Right ventricle myocardium superior (tissue), 1 donor: ENCODE measurements at places on chromosomes 3 and 15.

DNA sequence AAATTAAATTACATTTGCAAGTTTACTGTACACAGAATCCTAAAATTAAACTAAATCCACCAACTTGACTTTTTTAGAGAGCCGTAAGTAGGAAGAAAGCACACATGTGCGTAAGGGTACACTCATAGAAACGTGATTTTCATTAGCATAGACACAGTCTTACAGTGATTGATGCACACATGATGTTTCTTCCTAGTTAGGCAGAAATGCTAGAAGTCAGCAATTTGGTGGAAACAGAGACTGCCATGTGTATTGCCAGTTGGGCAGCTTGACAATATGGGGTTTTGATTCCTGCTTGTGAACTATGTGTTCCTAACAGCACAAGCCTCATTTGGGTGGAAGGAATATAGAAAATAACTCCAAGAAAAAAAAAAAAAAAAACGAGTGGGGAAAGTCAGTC lies 878.5 kb downstream of the ROBO1 start:
- no peak for DNase-seq

DNA sequence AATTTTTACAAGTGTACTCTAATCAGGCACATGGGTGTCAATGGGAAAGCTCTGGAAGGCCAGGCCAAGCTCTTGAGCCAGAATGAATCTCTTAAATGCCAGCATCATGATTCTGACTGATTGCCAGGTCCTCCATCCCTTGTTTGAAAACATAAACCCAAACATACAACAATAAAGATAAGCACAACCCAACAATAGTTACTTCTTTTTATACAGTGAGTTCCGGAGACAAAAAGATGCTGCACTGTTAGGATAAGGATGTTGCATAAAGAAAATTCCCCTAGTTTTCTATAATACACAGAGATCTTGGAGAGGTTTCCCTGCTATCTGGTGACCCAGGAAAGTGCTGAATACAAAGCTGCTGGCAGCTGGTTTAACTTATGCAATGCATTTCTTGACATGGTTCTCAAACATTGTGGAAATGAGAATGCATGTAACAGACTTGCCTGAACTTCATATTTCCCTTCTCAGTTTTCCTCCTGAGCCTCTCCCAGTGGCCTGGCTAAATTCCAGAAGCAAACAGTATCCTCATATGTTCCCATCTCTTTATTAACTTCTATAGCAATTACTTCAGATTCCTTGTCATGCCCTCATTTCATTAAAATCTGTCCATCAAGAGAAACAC lies 180.1 kb upstream of the PRICKLE2 start:
- no peak for DNase-seq

DNA sequence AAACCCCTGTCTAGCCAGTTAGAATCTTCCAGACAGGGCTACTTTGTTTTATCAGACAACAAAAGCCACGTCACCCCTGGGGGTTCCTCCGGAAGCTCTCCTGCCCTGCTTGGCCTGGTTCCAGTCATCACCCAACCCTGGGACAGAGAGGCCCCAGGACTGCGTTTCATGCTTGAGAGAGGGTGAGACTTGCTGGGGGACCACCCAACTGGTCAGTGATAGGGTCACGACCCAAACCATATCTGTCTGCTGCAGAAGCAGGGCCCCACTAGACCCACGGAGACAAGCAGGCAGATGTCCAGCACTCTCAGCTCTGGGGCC lies 1.2 kb downstream of the NT5DC2 start:
- DNase-seq, result no peak

DNA sequence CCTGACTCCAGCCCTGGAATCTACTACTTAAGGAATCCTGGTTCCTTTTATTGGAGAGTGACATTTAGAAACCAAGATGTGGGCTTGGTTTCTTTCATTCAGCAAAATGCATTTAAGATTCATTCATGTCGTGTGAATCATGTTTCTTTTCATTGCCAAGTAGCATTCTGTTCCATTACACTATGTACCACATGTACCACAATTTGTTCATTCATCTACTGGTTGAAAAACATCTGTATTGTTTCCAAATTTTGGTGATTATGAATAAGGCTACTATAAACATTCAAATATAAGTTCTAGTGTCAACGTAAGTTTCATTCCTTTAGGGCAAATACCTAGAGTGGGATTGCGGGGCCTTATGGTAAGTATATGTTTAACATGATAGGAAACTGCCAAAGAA lies 264.2 kb downstream of the VPS13C start:
- no peak for DNase-seq

GRCh38 chr3:128066114-128066513 lies 13.9 kb downstream of the SEC61A1 start:
- no peak for DNase-seq

DNA sequence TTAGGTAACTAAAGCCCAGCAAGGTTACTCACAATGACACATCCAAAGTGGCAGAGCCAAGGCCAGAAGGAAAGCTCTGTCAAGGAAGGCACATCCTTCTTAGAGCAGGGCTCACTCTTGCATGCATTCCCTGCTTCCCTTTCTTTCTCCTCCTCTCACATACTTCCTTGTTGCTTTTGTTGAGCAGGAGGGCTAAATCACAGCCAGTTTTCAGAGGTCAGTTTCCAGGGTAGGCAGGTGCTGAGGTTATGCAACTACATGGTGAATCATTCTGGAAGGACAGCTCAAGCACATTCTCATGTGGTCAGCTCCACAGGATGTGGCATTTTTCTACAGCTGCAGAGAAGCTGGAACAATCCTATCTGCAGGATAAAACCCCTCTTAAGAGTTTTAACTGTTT lies 275.6 kb downstream of the ZNF621 start:
- DNase-seq, result no peak

DNA sequence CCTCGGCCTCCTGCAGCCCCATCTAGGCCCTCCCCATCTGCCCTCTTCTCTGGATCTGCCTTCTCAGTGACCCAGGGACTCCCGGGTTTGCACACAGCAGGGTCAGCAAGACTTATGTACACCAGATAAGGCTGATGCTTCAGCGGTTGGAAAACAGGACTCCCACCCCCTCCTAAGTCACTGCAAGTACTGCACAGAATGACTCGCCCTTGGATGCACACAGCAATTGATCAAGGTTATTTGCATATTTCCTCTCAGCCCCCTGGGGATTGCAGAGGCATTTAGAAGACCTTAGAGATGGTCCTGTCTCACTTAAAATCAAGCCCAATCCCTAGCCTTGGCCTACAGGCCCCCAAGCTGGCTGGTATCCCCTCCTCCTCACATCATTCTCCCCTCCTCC lies 8.9 kb downstream of the ACAN start:
- DNase-seq, result no peak

GRCh38 chr3:34013818-34014570 lies 215.6 kb downstream of the PDCD6IP start:
- no peak for DNase-seq

- no peak for DNase-seq
Measured at GRCh38 chr3:106288781-106289180, 420.0 kb upstream of the CBLB start.

GRCh38 chr15:97728791-97729190 lies 231.7 kb upstream of the ARRDC4 start:
- peak; percentile 41 for DNase-seq

DNA sequence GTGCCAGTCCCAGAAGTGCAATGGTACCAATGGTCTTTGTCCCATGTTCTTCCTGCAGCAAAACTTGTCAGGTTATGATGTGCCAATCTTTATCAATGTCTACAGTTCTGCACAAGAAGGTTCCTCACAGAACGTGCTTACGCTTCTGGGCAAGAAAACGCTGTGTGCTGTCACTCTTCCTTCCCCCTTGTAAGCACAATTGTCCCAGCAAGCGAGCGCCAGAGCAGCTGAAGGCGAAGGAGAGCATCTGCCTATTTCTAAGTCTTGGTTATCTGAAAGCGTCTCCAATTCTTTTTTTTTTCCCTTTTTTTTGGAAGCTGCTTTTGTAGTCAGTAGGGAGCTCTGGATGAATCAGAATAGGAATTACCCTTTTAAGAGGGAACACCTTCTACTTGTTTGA lies 514.4 kb downstream of the FGF12 start:
- no peak for DNase-seq

- no peak for DNase-seq
Measured at GRCh38 chr3:30819067-30819798, 75.2 kb downstream of the GADL1 start.

GRCh38 chr15:68637767-68638404 lies 59.1 kb downstream of the CORO2B start:
- DNase-seq, result peak; percentile 83

DNA sequence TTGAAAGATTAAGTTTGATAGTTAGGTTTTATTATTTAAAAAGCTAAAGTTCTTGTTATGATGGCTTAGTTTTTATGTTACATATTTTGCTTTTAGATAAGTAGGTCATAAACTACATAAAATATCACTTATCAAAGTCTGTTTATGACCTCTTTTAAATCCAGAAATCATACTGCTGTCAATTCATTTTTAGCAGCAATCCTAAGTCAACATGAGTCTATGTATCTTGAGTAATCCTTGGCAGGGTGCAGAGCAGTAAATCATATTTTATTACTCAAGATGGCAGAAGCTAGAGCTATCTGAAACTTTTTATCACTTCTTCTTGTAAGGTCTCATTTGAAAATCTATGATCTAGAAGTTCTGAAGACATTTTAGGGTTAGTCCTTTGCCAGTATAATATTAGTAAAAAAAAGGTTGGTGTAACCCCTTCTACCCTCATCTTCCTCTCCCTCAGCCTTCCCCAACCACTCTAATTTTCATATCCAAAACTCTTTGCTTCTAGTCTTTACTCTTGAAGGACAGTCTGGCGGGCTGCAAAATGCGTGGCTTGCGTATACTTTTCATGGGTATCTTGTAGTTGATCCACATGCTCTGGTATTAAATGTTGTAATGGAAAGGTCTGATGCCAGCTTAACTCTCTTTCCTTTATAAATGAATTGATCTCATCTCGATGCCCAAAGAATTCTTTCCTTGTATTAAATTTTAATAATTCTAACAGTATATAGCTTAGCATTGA lies 134.0 kb upstream of the THRB start:
- no peak for DNase-seq

GRCh38 chr3:98650971-98651779 lies 57.8 kb upstream of the CPOX start:
- DNase-seq, result no peak

DNA sequence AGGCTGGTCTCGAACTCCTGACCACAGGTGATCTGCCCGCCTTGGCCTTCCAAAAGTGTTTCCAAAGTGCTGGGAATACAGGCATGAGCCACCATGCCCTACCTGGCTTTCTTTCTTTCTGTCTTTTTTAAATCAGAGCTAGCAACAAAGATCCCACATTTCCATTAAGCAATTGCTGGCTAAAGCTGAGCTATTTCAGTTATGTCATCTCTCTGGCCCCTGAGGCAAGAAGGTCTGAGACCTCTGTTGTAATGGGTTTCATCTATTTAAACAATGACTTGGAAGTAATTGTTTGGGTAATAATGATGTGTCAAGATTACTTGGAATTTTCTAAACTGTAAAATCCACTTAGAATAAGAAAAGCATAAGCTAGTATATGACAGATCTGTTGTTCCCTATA lies 30.2 kb upstream of the CRBN start:
- DNase-seq, result no peak

DNA sequence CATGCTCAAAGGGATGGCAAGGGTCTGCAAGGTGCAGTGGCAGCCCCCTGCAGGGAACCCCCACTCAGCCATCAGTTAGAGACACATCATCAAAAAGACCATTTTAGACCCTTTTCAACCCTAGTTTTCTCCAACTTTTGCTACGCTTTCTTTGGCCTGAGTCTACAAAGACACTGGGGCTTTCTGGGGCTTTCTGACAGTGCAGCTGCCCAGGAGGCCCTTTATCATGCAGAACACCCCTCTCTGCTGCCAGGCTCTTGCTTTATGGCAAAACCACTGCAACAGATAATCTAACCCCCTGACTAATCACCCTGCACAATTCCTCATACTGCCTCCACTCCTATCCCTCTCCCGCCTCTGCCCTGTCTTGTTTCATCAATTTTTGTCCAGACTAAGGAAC lies 2.4 kb downstream of the NMNAT3 start:
- DNase-seq, result no peak

DNA sequence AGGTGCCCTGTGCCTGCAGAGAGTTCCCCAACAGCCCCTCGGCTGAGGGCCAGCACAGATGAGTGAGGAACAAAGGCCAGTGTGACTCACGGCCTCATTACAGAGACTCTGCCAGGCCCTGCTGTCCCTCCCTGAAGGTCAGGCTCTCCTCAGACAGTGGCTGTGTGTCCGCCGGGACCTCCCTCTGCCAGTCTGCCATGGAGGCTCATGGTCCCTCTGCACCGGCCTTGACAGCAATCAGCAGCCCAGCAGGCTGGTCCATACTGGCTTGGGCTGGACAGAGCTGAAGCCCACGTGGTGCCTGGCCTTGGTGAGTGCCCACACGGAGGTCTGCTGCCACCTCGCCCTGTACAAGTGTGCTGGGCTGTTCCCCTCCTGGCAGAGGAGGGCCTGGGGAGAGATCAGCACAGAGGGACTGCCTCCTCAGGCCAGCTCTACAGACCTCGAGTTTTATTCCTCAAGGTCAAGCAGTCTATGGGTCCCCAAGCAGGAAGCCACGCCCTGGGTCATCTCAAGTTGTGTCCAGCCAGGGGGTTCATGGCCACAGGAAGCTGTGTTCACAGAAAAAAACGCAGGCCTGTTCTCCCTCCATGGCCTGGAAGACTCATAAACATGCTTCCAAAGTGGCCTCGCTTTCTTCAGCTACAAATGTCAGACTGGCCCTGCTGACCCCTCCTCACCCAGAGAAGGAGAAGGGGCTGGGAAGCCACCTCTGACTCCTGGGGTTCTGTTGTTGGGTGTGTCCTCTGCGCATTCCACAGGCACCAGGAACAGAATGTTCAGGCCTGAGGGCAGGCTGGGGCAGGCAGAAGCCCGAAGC lies 27.0 kb downstream of the SLC41A3 start:
- peak; percentile 76 for DNase-seq

- peak; percentile 30 for DNase-seq
Measured at GRCh38 chr15:36896949-36897348, 203.4 kb downstream of the MEIS2 start.

GRCh38 chr3:41364736-41365135 lies 165.4 kb downstream of the CTNNB1 start:
- DNase-seq, result no peak

- DNase-seq, result no peak
Measured at GRCh38 chr3:161139686-161140085, 34.5 kb upstream of the B3GALNT1 start.

- peak; percentile 79 for DNase-seq
Measured at GRCh38 chr3:195859061-195859845, 47.5 kb upstream of the MUC4 start.

- no peak for DNase-seq
Measured at GRCh38 chr3:180265551-180265950, 228.8 kb upstream of the PEX5L start.

GRCh38 chr3:45711931-45712330 lies 22.7 kb downstream of the SACM1L start:
- no peak for DNase-seq

GRCh38 chr3:133662278-133662651 lies 524 bp upstream of the TOPBP1 start:
- no peak for DNase-seq

GRCh38 chr3:126811530-126811929 lies 107.5 kb downstream of the CHCHD6 start:
- no peak for DNase-seq
